ENCODE measurements at places on chromosomes 3 and 15.
A peak's percentile ranks its signal among the peaks of the same experiment; 100 is the strongest.

DNA sequence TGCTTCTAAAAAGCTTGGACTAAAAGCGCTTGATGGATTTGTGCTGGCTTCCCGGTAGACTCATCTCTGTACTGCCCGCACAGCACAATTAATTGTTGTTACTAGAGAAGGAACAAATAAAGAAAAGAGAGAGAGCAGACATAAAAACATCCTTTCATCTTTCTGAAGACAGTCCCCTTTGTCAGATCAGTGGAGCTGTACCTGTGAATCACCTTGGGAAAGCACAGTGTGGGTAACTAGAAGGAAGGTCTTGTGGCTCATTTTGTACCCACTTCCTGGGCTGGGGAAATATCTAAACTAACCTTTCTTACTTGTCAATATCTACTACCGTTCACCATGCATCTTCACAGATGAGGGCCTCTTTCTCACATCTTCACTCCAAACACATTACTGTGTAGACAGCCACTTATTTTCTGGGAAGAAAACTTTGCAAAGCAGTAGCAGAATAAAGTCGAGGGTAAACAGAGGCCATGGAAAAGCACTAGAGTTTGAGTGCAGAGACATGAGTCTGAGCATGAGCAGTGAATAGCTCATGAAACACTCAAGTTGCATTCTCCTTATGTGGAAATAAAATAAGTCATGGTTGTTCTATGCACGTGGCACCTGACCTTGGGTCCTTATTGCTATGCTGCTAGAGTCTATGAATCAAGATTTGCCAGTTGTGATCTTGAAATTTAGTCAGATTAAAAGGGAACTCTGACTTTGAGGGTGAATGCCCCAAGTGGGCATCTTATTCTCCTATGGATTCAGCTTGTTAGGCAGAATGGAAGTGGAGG is 169.3 kb downstream of the LPP start:
- no peak for DNase-seq

- DNase-seq: no peak
Observed at GRCh38 chr15:92268900-92269299, 124.8 kb upstream of the ST8SIA2 start.

GRCh38 chr3:157088601-157089454 is 71.1 kb downstream of the CCNL1 start:
- DNase-seq: peak; percentile 91

DNA sequence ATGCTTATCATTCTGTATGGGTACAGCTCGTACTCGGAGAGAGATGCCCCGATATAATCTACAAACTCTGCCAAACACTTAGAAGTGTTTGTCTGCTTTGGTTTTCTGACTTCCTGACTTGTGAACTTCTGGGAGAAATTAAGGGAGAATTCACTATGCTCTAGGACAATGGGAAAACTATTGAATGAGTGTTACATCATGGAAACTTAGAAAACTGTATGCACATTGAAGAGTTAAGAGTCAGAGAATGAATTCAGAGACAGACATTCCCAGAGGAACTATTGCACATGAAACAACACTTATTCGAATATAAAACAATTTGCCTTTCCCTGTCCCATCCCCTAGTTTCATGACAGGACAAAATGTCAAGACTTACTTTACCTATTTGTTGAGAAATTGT is 57.8 kb downstream of the DTWD1 start:
- no peak for DNase-seq

GRCh38 chr3:10505050-10505790 is at the start of gene ATP2B2:
Gene ATP2B2 (minus strand): TSS chr3:10505586. CDS start chr3:10449543, 56,043 bp downstream.
- no peak for DNase-seq

DNA sequence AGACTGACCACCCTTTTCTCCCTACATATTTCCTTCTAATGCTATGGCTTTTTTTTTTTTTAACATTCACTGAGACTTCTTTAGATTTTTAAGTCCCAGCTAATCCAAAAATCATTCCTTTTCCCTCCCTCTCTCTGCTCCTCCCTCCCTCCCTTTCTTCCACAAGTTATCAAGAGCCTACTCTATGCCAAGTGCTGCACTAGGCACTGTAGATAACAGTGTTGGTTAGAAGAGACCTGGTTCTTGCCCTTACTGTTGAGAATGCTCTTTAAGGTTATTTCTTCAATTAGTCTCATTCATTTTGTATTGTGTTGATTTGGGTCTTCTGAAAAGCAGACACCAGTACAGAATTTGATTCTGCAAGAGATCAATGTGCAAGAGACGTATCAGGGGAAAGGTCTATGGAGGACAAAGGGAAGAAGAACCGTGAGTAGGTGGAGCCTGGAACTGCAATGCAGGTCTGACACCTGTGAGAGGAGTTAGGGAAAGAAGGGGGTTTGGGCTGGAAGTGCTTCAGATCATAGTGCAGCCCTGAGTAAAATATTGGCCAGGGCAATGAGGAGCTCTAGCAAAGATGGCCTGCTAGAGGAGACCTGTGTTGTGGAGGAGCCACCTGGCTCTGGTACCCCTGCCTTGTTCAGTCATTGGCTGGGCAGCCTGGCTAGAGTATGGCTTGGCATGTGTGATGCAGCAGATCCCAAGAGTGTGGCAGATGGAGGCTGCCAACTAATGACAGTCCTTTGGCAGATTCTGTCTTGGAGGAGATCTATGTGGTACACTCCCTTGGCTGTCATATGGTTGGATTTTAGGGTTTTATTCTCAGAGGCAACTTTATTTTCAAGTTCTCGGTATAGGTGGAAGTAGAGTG is 9.7 kb upstream of the PCOLCE2 start:
- no peak for DNase-seq

GRCh38 chr15:89813381-89814111 is 1.1 kb downstream of the ANPEP start:
- no peak for DNase-seq

GRCh38 chr15:35393398-35393797 is 152.6 kb downstream of the DPH6 start:
- DNase-seq: no peak

DNA sequence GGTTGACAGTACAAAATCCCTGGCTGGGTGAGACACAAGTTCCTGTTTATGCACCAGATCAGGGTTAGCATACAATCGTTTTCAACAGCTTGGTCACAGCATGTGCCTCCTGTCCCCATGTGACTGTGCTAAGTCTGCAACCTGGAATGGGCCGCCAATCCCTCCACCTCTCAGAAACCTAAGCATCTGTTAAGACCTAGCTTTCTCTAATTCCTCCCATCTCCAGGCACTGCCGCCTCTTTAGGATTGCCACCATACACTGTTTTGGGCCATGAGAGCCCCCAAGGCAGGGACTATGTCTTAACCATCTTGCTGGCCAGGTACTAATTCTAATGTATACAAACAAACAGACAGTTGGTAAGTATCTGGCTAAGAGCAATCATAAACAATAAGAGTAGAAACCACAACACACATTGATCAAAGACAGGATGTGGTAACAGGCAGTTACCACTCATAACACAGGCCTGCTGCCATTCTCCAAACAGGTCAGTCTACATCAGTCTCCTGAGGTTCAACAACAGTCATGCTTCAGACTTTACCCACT is 25.6 kb downstream of the SEC22C start:
- DNase-seq: no peak

DNA sequence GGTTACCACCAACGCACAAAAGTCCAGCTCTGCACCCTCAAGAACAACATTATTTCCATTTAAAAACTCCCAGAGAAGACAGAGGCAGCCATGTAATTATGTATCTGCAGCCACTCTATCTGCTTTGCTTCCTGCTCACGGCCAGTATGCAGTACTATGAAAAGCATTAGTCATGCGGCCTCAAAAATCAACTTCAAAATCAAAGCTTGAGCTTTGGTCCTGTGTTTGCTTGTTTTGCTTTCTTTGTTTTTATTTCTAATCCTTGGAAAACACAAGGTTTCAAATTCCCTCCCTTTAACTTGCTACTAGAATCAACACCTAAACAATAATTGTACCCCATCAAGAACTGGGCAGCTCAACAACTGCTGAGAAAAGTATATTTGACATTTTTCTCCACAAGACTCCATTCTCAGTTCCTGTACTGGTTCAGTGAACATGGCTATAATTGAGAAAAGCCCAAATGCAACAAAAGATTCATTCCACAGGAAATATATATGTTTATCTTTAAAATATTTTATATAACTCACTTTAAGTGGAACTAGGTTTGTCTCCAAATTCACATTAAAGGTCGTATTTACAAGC is 37.6 kb downstream of the GBE1 start:
- DNase-seq: no peak

- no peak for DNase-seq
Observed at GRCh38 chr3:182725372-182726251, 67.7 kb upstream of the ATP11B start.

- DNase-seq: no peak
Observed at GRCh38 chr3:43317461-43318316, 31.3 kb downstream of the SNRK start.

DNA sequence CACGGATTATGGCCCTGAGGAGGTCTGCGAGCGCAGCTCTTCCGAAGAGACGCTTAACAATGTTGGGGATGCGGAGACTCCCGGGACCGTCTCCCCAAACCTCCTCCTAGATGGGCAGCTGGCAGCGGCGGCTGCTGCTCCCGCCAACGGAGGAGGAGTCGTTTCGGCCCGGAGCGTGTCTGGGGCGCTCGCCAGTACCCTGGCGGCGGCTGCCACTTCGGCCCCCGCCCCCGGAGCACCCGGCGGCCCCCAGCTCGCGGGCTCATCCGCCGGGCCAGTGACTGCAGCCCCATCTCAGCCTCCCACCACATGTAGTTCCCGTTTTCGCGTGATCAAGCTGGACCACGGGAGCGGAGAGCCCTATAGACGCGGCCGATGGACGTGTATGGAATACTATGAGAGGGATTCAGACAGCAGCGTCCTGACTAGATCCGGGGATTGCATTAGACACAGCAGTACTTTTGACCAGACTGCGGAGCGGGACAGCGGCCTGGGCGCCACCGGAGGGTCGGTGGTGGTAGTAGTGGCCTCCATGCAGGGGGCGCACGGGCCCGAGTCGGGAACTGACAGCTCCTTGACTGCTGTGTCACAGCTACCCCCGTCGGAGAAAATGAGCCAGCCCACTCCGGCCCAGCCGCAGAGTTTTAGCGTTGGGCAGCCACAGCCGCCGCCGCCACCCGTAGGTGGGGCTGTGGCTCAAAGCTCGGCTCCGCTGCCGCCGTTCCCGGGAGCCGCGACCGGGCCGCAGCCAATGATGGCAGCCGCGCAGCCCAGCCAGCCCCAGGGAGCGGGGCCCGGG is 1.6 kb downstream of the TSC22D2 start:
- DNase-seq: peak; percentile 60

DNA sequence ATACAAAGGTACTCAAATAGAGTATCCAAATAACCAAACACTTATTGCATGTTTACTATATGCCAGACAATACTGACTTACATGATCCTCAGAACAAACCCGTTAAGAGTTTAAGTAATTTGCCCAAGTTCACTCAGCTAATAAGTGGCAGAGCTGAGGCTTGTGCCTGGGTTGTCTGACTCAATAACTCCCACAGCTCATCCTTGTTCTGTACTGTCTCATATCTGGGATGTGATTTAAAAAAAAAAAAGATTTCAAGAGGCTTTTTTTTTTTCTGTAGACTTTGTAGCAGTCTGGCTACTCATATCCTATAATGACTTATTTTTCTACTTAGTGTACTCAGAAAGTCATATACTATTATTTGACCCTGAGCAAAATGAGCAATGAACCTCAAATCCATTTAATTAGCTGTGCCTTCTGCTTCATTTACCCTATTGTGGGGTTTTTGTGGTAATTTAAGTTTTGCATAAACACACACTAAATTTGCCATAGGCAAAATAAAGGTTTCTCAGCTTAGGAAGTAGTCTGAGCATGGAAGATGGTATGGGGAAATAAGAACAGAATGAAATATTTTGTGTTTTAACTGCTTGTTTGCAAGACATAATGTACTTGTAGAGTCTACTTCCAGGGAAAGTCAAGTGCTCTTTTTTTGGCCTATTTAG is 3.1 kb downstream of the NSUN3 start:
- no peak for DNase-seq

GRCh38 chr3:76954412-76954811 is 85.5 kb upstream of the ROBO2 start:
- no peak for DNase-seq

GRCh38 chr3:7630925-7631324 is 770.0 kb downstream of the GRM7 start:
- no peak for DNase-seq

DNA sequence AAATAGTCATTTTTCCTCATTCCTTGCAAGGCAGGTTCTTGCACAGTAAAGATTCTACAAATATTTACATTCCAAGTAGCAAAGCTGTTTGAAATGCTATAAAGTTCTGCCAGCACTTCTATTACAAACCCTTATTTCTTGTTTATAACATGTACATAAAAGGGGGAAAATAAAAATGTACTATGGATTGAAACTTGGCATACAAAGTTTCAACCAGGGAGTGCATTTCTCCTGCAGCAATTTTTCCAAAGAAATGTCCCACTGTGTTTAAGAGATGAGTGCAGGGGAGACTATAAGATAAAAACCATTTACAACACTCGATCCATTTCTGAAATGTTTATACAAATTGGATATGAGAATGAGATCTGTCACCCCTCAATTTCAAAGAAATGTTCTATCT is 3.3 kb downstream of the CNTN3 start:
- DNase-seq: no peak

DNA sequence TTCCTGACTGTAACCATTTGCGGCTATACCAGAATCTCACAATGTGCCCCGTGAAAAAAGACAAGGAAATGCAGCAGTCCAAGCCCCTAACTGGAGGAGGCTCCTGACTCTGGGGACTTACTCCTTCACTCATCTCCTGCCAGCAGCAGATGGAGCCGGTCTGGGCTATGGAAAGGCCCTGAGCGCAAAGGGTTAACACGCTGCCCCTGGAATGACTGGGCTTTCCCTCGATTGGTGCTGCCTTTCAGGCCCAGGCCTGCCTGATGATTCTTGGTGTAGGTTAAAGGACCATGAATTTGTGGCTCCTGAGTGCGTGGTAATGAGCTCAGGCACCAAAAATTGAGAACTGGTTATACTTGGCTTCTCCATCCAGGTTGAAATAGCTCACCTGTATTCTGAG is 42.3 kb upstream of the GALNT15 start:
- DNase-seq: no peak

GRCh38 chr3:38548154-38548931 is 52.2 kb downstream of the EXOG start:
- no peak for DNase-seq

GRCh38 chr3:158790901-158791589 is 10.8 kb upstream of the MFSD1 start:
- no peak for DNase-seq

- no peak for DNase-seq
Observed at GRCh38 chr15:94968133-94968532, 736.8 kb downstream of the MCTP2 start.
